Chondrocyte (in vitro differentiated cells): ENCODE measurements at places on chromosomes 4 and X. TPM values are rescaled to one million over a fixed set of nuclear protein-coding genes. Genes with fewer than 3 reads are reported as not detected.

DNA sequence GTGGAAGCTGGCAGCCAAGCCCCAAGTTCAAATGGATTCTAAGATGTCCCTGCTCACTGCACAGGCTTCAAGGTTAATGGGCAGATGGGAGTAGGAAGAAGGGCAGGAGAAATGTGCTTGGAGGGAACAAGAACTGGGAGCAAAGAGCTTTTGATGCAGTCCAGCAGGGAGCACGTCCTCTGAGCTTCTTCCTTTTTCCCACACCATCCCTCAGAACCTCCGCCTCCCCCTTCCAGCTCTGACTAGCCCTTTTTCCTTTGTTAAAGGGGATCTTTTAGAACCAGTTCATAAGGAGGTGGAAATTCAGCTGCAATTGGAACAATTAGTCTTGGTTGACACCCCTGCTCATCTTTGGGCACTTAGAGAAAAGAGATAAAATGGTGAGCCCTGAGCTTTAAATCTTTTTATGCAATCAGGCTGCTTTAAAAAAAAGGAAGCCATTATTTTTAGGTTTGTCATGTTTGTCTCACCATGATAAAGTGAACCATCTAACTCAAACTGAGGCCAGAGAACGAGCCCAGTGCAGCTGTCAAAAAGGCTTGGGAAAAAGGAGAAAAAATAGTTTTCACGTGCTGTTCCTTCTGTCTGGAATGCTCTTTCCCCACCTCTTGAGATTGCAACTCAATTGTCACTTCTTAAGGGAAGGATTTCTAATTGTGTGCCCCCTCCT is 135.8 kb upstream of the IL1RAPL2 start:
- no peaks in the 10 kb centered on the region for H3K4me1 ChIP-seq
- no peak for DNase-seq
- peaks cover 6% of the 10 kb centered on the region for H3K27me3 ChIP-seq

- H3K4me1 ChIP-seq = no peaks in the 10 kb centered on the region
- no peak overlapping the region for H3K27ac ChIP-seq
- H3K4me3 ChIP-seq = no peak overlapping the region
Observed at GRCh38 chr4:79739912-79740311, 331.9 kb upstream of the GK2 start.

GRCh38 chr4:176498617-176499256 is 179.0 kb downstream of the SPCS3 start:
- H3K27me3 ChIP-seq = peaks cover 13% of the 10 kb centered on the region
- no peak overlapping the region for H3K4me3 ChIP-seq
- no peak for DNase-seq
- H3K4me1 ChIP-seq = peaks cover 4% of the 10 kb centered on the region
- H3K36me3 ChIP-seq = no peaks in the 10 kb centered on the region

GRCh38 chrX:68498044-68498507 is 775 bp upstream of the YIPF6 start:
- H3K4me3 ChIP-seq = peak overlapping the region; percentile 94
- no peaks in the 10 kb centered on the region for H3K27me3 ChIP-seq
- no peaks in the 10 kb centered on the region for H3K36me3 ChIP-seq
- peak overlapping the region; percentile 100 for H3K27ac ChIP-seq

DNA sequence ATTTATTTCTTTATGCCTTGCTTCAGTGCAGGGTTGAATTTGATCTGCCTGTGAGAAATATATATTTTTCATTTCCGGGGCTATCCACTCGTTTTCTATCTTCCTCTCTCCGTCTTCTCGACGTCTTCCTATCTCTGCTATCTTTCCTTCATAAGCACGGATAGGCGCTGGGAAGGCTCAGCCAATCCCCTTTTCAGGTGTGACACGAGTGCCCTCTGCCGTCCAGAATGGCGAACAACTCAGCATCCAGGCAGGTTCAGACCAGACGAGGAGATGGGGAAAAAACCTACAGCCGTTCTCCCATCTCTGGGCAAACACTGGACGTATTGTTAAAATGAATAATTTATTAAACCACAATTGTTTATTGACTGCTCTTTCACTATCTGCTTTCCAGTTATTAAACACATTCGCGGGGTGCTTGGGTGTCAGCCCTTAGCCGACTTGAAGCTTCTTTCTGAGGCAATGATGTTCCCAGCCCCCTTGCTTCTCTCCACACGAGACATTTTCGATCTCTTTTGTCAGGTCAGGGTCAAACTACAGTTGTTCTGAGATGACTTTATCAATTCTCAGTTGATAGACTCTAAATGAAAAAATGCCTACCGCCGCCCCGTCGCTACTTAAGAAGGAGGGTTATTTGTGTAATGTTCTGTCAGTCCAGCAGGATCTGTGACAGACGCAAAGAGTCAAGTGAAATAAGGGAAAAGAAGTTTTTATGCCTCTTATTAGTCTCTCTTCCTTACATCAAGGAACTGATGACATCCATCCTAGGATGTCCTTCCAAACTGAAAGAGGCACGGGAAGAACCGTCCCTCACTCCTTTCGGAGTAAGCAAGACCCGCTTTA is 96.3 kb upstream of the NOCT start:
- H3K36me3 ChIP-seq = no peaks in the 10 kb centered on the region
- H3K4me3 ChIP-seq = peak overlapping the region; percentile 39
- H3K27me3 ChIP-seq = no peaks in the 10 kb centered on the region
- no peak for DNase-seq
- H3K27ac ChIP-seq = peak overlapping the region; percentile 6
- H3K4me1 ChIP-seq = peaks cover 9% of the 10 kb centered on the region

GRCh38 chr4:93183576-93183975 is 645.0 kb upstream of the ATOH1 start:
- H3K27me3 ChIP-seq = no peaks in the 10 kb centered on the region
- no peak overlapping the region for H3K27ac ChIP-seq
- no peaks in the 10 kb centered on the region for H3K4me1 ChIP-seq
- H3K4me3 ChIP-seq = no peak overlapping the region
- H3K36me3 ChIP-seq = no peaks in the 10 kb centered on the region
- no peak for DNase-seq

GRCh38 chrX:51395480-51395809 is 62.8 kb downstream of the NUDT10 start:
- H3K27ac ChIP-seq = no peak overlapping the region
- no peak for DNase-seq
- no peaks in the 10 kb centered on the region for H3K4me1 ChIP-seq
- no peaks in the 10 kb centered on the region for H3K27me3 ChIP-seq
- no peaks in the 10 kb centered on the region for H3K36me3 ChIP-seq

GRCh38 chr4:79150820-79151416 is 174.9 kb downstream of the NAA11 start:
- peaks cover 5% of the 10 kb centered on the region for H3K27me3 ChIP-seq
- H3K4me3 ChIP-seq = no peak overlapping the region
- H3K27ac ChIP-seq = no peak overlapping the region
- no peak for DNase-seq
- no peaks in the 10 kb centered on the region for H3K36me3 ChIP-seq

DNA sequence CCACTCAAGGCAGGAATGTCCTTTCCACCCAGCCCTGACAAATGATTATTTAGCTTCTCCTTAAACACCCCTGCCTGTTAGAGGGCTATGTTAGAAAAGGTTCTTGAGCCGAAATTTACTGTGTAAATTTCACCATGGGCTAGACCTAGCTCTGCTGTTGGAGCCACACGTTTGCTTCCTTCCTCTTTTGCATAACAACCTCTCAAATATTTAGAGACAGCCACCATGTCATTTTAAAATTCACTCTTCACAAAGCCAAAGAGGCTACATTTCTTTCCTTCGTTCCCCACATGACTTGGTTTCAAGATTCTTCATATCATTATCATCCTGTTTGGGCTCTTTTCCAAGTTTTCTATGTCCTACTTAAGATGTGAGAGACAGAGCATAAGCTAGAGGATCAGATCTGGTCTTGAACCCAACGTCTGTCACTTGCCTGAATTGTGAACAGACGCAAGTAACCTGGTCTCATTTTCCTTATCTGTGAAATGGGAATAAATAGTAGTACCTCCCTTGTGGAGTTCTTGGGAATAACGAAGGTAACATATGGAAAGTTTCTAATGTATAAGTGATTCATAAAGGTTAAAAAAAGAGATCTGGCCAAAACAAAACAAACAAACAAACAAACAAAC is 6.7 kb downstream of the DOCK11 start:
- H3K4me3 ChIP-seq = no peak overlapping the region
- no peaks in the 10 kb centered on the region for H3K36me3 ChIP-seq
- DNase-seq = no peak
- H3K4me1 ChIP-seq = peaks cover 9% of the 10 kb centered on the region
- no peaks in the 10 kb centered on the region for H3K27me3 ChIP-seq

DNA sequence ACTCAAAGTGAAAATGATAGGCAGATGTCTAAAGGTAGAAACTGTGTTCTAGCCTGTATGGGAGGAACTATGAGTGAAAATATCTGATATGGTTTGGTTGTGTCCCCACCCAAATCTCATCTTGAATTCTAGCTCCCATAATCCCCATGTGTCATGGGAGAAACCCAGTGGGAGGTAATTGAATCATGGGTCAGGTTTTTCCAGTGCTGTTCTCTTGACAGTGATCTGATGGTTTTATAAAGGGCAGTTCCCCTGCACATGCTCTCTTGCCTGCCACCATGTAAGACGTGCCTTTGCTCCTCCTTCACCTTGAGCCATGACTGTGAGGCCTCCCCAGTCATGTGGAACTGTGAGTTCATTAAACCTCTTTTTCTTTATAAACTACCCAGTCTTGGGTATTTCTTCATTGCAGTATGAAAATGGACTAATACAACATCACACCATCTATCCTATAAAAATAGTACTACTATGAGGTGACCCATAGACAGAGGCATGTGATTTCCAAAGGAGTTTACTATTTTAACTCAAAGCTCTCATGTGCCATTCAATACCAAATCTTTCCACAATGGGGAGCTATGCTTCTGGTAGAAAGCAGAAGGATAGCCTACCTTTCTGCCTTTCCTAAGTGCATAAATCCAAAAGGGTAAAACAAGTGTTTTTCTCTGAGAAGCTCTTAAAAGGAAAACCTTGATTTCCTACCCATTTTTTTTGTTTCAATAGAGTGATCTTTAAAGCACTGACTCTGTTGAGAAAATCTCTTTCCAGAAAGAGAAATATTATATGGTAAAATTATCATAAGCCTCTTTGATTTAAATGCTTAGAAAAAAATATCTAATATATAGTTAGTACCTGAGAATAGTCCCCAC is 38.8 kb downstream of the SEC31A start:
- peaks cover 2% of the 10 kb centered on the region for H3K4me1 ChIP-seq
- peak overlapping the region; percentile 34 for H3K27ac ChIP-seq
- peaks cover 52% of the 10 kb centered on the region for H3K36me3 ChIP-seq

DNA sequence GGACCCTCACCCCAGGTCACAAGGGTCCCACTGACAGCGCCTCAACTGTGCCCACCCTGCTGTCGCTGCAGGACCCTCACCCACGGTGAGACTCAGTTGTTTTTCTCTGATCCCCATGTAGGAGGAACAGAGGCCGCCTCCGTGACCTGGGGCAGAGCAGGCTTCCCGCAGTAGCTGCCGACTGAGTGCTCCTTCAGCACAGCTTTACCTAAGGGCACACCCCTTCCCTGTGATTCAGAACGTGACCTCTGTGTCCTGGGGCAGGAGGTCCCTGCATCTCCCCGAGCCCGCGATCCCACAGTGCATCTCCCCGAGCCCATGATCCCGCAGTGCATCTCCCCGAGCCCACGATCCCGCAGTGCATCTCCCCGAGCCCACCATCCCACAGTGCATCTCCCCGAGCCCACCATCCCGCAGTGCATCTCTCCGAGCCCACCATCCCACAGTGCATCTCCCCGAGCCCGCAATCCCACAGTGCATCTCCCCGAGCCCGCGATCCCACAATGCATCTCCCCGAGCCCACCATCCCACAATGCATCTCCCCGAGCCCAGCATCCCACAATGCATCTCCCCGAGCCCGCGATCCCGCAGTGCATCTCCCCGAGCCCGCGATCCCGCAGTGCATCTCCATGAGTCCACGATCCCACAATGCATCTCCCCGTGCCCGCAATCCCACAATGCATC is 23.6 kb downstream of the PPP2R3B start:
- DNase-seq = peak; percentile 86
- peaks cover 21% of the 10 kb centered on the region for H3K36me3 ChIP-seq
- H3K4me1 ChIP-seq = peaks cover 7% of the 10 kb centered on the region
- H3K27ac ChIP-seq = no peak overlapping the region

DNA sequence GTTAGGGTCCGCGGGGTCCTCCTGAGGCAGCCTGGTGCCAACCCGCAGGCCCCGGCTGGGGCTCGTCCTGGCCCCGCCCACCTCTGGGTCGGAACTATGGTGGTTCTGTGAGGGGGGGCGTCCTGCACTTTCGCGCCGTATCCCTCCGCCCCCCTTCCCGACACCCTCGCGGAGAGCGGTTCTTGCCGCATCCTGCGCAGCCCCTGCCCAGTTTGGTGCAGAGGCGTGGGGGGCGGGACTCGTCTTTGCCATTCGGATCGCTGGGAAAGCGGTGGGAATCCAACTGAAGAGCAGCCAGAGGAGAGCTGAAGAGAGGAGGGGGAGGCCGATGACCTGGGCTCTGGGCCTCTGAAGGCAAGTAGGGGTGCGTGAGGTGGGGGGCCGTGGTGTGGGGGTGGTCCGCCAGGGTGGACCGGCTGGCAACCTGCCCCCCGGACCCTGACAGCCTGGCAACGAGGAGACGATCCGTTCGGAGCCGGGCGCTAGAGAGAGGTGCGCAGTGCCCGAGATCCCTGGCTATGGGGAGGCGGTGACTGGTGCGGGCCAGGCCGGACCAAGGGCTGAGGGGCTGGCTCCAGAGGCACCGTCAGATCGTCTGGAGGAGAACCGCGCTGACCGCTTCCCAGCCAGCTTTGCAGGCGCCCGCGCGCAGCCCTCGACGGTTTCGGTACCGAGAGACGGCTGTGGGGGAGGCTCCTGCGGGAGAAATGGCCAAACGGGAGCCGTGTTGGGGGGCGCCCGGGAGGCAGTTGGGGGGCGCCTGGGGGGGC is at the start of gene GPRASP1:
Gene GPRASP1, plus strand, starts transcription at position 242 of the 770 bp plus-strand sequence. CDS start 2,431 bp downstream, outside the sequence.
- H3K4me3 ChIP-seq = peak within 1 kb of the TSS; percentile 84
- H3K27me3 ChIP-seq = no peaks in the 10 kb centered on the region
- DNase-seq = no peak
- H3K36me3 ChIP-seq = peaks cover 5% of the 10 kb centered on the region
- H3K27ac ChIP-seq = no peak within 1 kb of the TSS
- no peaks in the 10 kb centered on the region for H3K4me1 ChIP-seq

- no peak overlapping the region for H3K27ac ChIP-seq
- DNase-seq = no peak
- H3K4me1 ChIP-seq = peaks cover 40% of the 10 kb centered on the region
- no peak overlapping the region for H3K4me3 ChIP-seq
- peaks cover 6% of the 10 kb centered on the region for H3K36me3 ChIP-seq
Observed at GRCh38 chr4:76726176-76726575, 171.8 kb downstream of the SOWAHB start.

- no peaks in the 10 kb centered on the region for H3K36me3 ChIP-seq
- H3K27me3 ChIP-seq = peaks cover 2% of the 10 kb centered on the region
- H3K4me1 ChIP-seq = no peaks in the 10 kb centered on the region
- no peak overlapping the region for H3K27ac ChIP-seq
Observed at GRCh38 chrX:17299206-17299605, 75.8 kb upstream of the NHS start.

- no peak overlapping the region for H3K4me3 ChIP-seq
- DNase-seq = no peak
- no peaks in the 10 kb centered on the region for H3K36me3 ChIP-seq
- no peak overlapping the region for H3K27ac ChIP-seq
- no peaks in the 10 kb centered on the region for H3K4me1 ChIP-seq
- peaks cover 17% of the 10 kb centered on the region for H3K27me3 ChIP-seq
Observed at GRCh38 chr4:79042079-79042674, 102.9 kb upstream of the PAQR3 start.

The TRIM75 gene
- not detected in 3 replicates for total RNA-seq
